ENCODE measurements at places on chromosomes 4 and X.

GRCh38 chrX:13164611-13165010 lies 120.2 kb upstream of the FAM9C start:
- DNase-seq = no peak

DNA sequence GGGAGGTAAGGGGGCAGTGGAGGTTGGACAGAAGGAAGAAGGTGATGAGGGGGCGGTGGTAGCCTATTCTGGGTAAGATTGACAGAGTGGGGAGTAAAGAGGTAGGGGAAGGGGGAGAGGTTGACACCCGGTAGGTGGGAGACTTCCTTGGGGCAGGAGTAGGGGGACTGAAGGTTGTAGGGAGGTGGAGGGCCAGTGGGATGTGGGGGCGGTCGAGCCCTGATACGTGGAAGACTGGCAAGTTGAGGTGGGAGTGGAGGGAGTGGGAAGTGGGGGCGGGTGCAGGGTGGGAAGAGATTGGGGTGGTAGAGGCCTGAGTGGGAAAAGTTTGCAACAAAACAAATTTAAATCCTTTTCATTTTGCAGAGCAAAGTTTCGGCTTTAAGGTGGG lies 1.7 kb downstream of the GCNA start:
- DNase-seq = no peak

GRCh38 chr4:151400343-151400742 lies 8.6 kb upstream of the FHIP1A start:
- no peak for DNase-seq

DNA sequence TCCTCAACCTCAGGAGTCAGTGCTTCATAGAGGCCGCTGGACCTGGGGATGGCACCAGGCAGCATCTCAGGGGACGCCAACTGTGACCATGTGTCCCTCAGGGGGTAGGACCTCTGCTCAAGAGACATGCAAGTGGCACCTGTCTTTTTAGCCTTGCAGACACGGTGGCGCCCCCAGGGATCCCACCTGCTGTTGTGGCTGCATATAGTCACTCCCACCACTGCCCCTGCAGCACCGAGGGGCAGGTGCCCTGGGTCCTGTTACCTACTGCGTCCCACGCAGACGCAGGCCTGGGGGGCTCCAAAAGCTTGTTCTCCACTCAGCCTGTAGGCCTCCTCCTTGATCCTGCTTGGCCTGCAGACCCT lies 2.5 kb downstream of the MYL5 start:
- DNase-seq = no peak

DNA sequence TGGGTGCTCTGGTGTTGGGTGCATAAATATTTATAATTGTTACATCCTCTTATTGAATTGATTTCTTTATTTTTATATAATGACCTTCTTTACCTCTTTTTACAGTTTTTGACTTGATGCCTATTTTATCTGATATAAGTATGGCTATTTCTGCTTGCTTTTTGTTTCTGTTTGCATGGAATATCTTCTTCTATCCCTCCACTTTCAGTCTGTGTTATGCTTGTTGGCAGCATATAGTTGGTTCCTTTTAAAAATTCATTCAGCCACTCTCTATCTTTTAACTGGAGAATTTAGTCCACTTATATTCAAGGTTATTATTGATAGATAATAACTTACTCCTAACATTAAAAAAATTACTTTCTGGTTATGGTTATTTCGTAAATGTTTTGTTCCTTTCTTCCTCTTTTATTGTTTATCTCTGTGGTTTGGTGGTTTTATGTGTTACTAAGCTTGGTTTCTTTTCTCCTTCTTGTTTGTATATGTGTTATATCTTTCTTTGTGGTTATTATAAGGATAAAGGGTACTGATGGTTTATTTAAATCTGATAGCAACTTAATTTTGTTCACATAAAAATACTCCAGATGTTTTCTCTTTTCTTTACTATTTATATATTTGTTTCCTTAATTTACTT lies 69.5 kb downstream of the IL15 start:
- no peak for DNase-seq

GRCh38 chrX:125203737-125204578 lies 115.7 kb upstream of the TEX13C start:
- DNase-seq = peak; percentile 68

GRCh38 chr4:176654565-176655216 lies 138.0 kb downstream of the VEGFC start:
- no peak for DNase-seq

DNA sequence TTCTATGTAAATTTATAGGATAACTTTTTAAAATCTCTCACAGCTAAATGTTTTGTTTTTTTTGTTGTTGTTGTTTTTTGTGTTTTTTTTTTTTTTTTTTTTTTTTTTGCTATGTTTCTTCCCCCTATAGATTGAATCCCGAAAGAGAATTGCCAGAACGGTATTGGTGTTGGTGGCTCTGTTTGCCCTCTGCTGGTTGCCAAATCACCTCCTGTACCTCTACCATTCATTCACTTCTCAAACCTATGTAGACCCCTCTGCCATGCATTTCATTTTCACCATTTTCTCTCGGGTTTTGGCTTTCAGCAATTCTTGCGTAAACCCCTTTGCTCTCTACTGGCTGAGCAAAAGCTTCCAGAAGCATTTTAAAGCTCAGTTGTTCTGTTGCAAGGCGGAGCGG lies 4.1 kb downstream of the BRS3 start:
- DNase-seq = no peak

GRCh38 chr4:82761229-82761628 lies 37.4 kb downstream of the SCD5 start:
- DNase-seq = peak; percentile 93

DNA sequence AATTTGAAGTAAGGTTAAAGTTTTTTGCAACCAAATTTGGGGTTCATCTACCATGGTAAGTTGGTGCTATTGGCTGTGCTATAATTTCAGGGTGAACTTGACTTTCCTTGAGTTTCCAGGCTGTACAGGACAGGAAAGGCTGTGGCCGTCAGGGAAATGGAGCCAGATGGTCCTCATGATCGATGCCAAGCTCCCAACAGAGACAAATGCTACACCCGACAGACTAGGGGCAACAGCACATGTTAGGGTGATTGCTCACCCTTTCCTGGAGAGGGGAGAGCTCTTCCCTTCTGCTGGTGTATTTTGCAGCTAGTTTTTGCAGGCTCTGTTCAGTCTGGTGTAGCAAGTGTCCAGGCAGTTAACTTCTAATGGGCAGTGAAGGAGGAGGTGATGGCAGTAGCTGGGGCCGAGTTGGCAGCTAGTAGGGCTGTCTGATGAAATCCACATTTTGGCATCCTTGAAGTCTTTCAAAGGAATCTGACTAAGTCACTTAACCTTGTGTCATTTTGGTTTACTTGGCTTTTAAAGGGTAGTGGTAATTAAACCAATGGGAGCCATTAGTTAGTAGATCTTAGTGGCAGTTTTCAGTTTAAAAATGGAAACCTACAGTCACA lies 47.8 kb downstream of the GAB1 start:
- no peak for DNase-seq

DNA sequence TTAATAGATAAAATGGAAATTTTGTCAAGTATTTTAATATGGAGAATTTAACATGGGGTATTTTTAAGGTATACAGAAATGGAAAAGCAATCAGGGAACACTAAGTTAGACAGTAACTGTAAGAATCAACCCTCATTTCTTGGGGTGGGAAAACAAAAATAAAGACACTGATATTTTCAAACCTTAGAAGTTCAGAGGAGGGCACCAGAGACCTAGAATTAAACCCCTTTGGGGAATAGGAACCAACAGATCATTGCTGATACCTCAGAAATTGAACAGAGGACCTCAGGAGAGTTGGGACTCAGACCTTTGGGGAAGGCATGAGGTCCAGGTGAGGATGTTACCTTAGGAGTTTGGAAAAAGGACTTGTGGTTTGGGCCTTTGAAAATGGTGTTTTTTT lies 435.6 kb downstream of the TMA16 start:
- DNase-seq = no peak

DNA sequence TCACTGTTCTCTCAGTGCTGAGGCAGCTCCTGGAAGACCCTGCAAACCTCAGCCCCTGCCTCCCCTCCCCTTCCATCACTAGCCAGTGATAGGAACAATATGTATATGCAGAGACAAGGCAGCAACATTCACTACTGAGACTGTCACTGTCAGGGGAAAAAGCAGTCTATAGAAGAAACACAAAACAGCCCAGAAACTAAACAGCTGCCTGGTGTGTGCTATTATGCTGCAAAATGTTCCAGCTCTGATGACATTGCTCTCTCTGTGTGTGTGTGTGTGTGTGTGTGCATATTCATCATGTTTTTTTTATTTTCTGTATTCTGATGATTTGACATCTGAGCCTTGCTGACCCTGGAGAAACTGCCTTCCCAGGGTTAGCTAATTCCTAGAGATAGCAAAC lies 147.2 kb downstream of the SPATA18 start:
- DNase-seq = no peak

DNA sequence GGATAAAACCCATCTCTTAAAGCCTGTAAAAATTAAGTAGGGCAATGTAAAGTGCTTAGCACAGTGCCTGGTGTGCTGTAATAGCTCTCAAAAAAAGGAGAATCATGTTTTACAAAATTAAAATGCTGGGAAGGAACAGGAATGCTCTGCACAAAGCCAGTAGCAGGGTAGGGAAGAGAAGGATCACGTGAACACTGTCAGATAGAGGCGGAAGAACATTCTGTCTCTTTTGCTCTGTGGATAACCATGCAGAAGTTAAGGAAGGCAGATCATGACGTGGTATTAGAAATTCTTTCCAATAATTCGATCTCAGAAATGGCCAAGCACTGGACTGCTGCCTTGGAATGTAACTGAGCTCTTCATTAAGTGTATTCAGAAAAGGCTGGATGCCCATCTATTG lies 136.2 kb upstream of the PDLIM3 start:
- no peak for DNase-seq

GRCh38 chr4:119116021-119116420 lies 19.6 kb upstream of the MYOZ2 start:
- DNase-seq = no peak

GRCh38 chr4:10033191-10033881 lies 12.0 kb upstream of the SLC2A9 start:
- DNase-seq = no peak

GRCh38 chr4:115159141-115159540 lies 45.7 kb upstream of the NDST4 start:
- no peak for DNase-seq

GRCh38 chr4:186770481-186771175 lies 47.0 kb upstream of the FAT1 start:
- no peak for DNase-seq

GRCh38 chr4:7801001-7801400 lies 138.7 kb downstream of the AFAP1 start:
- DNase-seq = no peak

DNA sequence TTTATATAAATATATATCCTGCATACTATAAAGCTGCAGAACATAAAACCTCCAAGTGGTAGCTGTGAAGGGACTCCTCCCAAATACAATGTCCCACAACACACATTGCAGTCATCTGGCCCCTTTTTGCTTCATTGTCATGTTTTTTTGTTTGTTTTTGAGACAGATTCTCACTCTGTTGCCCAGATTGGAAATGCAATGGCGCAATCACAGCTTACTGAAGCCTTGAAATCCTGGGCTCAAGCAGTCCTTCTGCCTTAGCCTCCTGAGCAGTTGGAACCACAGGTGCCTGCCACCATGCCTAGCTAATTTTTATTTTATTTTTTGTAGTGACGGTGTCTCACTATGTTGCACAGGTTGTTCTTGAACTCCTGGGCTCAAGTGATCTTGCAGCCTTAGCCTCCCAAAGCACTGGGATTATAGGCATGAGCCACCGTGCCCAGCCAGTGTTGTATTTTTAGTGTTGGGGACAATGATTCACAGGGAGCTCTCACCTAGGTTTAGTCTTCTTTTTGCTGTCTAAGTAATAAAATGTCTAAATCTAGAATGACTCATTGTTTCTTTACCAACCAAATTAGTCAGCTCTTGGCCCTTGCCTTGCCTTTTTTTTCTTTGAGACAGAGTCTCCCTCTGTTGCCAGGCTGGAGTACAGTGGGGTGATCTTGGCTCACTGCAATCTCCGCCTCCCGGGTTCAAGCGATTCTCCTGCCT lies 24.0 kb upstream of the XIAP start:
- DNase-seq = no peak

DNA sequence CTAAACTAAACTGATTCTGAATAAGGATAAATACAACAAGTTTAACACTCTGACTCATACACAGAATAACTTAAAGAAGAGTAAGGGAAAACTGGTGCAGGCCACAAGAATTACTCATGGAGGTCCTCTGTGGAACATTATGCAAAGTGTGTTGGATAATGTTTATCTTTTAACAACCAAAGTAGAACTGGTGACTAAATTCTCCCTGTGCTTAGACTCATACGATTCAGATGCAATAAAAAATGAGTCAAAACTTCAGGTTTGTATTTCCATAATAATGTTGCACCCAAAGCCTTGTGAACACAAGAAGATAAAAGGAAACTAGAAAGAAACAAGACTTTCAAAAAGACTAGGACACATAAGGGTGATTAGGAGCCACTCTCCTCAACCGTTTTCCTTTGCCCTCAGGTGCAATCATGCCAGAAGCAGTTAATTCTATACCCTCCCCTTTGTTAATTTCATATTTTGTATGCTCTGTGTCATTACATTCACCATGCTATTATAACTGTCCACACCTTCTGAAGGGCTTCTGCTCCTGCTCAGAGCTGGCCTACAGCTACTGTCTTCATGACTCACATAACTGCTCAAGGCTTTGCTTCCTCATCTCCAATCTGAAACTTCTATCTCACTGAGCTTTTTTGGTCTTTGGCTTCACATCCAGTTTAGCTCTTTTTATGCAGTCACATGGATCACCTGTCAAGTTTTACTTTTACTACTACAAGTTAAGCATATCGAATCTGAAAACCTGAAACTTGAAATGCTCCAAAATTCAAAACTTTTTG lies 60.2 kb downstream of the KCNIP4 start:
- DNase-seq = no peak

DNA sequence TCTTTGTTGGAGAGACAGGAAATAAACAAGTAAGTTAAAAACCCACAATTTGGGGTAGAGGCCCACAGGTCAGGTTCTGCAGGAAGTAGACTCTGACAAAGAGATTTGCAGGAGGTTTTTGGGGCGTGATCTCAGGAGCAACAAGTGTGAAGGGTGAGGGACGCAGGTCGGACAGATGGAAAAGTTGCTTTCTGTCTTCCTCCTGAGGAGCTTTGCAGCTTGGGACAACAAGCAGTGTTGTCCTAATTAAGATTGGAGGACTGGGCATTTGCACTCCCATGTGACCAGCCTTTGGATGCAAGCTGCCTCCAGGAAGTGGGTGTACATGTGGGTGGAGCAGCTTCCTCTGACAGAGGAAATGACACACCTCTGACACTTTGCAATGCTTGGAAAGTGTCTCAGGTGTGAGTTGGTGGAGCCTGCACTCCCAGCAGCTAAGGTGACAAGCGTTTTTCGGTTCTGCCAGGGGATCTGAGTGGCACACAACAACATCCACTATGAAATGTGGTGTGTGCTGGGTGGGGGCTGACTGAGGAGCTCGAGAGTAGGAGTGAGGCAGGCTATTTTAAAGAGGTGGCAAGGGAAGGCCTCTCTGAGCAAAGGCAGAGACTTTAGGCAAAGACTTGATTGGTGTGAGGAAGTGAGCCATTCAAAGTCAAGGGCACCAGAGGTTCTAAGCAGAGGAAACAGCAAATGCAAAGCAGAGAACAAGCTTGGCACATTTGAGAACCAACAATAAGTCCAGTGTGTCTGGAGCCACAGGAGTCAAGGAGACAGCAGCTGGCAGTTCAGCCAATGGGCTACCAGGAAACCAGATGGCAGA lies 339.8 kb upstream of the GATB start:
- DNase-seq = peak; percentile 69

Measured in spinal cord (tissue), 10 donors.